NCI-H526 treated with DMSO at 0.1 percent for 48 hours (cell line): ENCODE measurements at places on chromosomes 2 and 18.

- no peak for DNase-seq
These were observed 913.7 kb upstream of the ACVR2A start for GRCh38 chr2:146931109-146931508.

GRCh38 chr2:71078624-71079023 is 10.2 kb downstream of the NAGK start:
- no peak for DNase-seq

DNA sequence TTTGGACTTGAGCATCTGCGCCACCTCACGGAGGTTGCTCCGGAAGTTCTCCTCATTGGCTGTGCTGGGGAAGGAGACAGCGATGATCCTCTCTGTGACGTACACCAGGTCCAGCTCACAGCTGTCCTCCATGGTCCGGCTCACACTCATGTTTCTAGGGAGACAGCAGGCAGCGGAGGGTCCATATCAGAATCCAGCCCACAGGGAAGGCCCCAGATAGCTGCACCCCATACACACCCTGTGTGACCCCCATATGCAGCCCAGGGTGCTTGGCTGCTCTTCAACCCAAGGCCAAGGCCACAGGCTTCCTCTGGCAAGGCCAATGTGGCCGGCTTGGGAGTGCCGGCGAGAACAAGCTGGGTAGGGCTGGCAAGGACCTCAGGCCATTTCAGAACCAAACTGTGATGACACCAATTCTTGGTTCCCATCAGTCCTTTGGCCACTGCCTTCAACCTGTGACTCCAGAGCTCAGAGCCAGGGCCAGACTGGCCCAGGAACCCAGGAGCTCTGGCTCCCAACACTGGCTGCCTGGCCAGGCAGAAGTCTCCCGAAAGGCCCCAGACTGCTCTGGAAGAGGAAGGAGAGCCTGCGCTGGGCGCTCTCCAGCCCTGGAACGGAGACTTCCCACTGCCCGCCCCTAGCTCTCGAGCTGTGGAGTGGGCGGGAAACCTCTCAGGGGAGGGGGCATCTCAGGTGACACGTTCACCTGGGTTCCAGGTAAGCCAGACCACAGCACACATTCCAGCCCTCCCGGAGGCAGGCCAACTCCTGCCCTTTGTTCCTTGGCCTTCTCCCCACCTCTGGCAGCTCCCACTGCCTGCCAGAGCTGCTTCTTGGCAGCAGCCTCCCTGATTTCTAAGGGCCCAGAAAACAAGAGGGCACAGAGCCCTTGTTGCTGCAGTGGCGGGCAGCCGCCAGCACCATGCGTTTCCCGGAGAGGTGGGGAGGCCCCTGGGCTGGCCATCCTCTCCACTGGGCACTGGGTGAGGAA is 104.7 kb downstream of the TNS1 start:
- no peak for DNase-seq

DNA sequence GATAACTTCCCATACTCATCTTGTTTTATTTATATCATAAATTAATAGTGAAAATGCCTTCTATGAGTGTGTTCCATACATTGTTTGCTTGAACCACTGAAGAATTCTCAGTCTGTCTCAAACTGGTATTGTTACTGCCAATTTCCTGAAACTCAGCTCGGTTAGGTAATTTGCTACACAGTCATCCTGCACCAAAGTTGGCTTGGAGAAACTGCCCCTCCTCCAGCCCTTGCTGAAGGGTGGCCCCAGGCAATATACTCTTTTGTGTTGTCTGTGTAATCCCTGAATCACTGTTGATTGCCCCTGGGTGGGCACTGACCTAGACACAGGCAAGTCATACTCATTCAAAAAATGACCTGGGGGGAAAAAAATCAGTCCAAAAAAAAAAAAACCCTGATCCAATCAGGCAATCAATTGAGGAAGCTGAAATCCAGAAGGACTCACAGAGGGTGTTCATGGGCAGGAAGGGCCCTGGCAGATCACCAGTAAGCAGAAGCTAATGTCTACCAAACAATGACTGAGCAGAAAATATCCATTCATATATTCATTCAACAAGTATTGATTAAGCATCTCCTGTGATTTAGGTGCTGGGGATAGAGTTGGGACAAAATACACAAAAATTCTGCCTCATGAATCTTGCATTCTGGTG is 3.8 kb upstream of the SESTD1 start:
- DNase-seq = no peak

- no peak for DNase-seq
These were observed 54.5 kb upstream of the SPAG16 start for GRCh38 chr2:213229814-213230213.

GRCh38 chr2:160125828-160126227 is 63.4 kb upstream of the PLA2R1 start:
- no peak for DNase-seq

- no peak for DNase-seq
These were observed 105.5 kb downstream of the ZEB2 start for GRCh38 chr2:144414324-144414845.

- no peak for DNase-seq
These were observed 104.0 kb downstream of the MCFD2 start for GRCh38 chr2:46811379-46812310.

DNA sequence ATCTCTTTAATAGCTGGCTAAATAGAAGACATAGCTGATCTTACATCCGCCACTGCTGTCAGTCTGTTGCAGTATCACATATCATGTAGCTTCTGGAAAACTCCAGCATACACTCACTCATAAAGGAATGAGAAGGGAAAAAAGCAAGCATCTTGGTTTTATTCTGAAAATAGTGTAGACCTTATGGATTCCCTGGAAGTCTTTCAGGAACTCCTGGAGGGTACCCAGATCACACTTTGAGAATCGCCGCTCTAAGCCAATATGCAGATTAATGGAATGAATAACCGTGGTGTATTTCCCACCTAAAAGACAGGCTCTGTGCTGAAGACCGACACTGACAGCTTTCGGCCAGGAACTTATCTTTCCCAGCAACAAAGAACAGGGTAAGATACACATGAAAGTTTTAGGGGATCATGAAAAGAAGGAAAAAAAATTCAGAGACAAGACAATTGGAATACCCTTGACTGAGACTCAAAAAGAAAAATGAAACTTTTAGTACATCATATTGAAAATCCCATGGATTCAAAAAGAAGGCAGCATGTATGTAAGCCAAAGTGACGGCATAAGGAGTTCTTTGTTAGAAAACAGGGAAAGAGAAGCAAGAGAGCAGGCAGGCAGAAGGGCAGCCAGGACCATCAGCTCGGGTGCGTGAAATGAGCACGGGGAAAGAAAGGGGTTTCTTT is 56.4 kb upstream of the SEC11C start:
- DNase-seq = no peak

DNA sequence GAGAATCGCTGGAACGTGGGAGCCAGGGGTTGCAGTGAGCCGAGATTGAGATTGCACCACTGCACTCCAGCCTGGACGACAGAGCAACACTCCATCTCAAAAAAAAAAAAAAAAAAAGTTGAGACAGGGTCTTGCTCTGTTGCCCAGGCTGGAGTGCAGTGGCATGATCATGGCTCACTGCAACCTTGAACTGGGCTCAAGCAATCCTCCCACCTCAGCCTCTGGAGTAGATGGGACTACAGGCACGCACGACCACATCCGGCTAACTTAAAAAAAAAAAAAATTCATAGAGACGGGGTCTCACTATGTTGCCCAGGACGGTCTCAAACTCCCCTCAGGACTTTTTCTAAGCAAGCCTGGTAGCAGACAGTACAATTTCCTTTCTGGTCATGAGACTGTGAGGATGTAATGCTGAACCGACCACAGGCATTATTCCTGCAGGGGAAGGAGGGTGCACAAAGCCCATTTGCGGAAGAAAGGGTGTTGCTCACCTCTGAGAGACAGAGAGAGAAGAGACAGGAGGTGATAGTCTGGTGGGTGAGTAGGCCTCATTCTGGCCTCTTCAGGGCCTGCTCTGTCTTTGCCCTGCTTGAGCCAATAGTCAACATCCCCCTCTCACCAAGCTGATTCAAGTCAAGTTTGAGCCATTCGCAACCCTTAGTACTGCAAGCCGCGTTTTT is 205.3 kb downstream of the ZFP36L2 start:
- DNase-seq = no peak
